ENCODE measurements at places on chromosomes 4 and X.

- DNase-seq = peak; percentile 87
Observed at GRCh38 chr4:174522183-174523024, at the start of gene HPGD. Gene HPGD, minus strand, starts transcription at chr4:174522488. Its CDS starts 37 bp downstream, at chr4:174522451.

DNA sequence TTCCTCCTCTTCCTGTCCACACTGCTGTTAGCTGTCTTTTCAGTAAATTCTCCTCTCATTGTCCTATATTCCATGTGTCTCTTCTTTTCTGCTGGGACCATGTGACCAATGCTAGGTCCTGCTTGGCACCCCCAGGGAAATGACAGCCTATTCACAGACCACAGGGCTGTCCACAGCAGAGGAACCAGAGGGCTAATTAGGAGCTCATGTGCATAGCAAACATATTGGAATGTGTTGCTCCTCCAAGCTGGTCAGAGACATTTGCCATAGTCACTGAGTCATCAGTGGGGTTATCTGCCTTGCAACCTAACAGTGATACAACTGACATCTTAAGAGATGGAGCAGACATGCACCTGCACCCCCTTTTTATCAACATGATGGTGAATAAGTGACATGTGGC is 67.9 kb upstream of the PUDP start:
- DNase-seq = no peak

- no peak for DNase-seq
Observed at GRCh38 chrX:149455934-149456333, 49.2 kb downstream of the IDS start.

GRCh38 chr4:122898370-122899150 is 23.8 kb downstream of the NUDT6 start:
- DNase-seq = no peak

DNA sequence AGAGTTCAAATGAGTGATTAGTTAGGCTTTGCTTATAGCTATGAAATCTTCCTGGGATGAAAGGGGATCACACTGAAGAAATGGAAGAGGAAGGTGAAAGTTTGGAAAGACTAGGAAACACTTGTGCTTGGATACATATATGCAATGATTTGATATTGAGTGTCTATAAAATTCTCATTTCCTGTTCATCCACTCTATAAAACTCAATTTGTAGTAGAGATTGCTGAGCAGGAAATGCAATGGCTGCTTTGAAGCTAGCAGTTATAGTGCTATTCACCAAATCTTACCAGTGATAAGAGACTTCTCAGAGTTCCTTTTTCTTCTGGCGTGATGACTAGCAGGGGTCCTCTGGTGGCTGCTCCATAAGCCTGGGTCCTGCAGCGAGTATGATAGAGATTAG is 128.1 kb upstream of the HPF1 start:
- DNase-seq = no peak

DNA sequence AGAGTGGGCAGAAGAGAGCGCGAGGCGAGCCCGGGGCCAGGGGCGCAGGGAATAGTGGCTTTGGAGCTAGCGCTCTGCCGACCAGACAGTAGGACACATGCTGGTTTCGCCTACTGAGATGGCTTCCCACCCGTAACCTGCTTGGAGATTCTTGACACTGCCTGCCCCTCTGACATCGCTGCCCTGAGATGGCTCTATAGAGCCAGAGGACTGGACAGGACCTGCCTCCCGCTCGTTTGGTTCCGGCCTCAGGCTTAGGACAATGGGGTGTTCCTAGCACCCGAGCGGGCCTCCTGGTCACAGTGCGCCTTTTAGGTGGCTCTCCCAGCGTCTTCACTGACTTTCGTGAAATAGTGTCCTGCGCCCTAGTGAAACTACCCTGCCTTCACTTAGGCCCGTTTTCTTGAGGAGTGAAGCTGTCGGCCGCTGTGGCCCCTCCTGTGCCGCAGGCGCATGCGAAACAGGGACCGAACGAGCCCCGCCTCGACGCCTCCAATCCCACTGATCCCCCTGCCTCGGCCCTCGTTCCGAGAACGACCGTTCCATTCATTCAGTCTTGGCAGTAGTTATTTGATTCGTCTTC is 608 bp downstream of the TAF1 start:
- DNase-seq = peak; percentile 72

DNA sequence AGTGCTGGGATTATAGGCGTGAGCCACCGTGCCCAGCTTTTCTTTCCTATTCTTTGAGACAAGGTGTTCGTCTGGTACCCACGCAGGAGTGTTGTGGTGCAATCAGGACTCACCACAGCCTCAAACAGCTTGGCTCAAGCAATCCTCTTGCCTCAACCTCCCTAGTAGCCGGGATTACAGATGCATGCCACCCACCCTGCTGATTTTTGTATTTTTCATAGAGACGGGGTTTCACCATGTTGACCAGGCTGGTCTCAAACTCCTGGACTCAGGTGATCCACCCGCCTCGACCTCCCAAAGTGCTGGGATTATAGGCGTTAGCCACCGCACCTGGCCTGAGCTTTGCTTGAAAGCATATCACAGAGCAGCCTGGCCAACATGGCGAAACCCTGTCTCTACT is 1.5 kb upstream of the CRLF2 start:
- DNase-seq = peak; percentile 57

- no peak for DNase-seq
Observed at GRCh38 chrX:13797512-13797911, 19.4 kb downstream of the GPM6B start.

GRCh38 chr4:169275180-169275579 is 4.4 kb upstream of the SH3RF1 start:
- peak; percentile 12 for DNase-seq

DNA sequence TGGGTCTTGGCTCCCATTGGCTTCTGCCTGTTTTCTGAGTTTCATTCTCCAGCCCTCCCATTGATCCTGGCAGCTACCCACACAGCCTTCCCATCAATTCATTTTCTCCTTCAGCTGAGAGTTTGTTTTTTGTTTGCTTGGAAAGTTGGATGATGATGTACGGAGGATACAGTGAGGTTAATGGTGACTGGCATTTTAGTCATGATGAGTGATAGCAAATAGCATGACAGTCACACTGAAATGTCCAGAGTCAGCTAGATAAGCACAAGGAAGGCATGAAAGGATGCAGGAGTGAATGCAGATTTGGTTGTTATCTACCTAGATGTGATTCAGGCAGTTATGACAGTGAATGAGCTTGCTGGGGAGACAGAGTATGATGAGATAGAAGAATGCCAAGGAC is 30.6 kb upstream of the LCORL start:
- DNase-seq = no peak

GRCh38 chrX:46599051-46599560 is 25.5 kb downstream of the CHST7 start:
- no peak for DNase-seq

- DNase-seq = no peak
Observed at GRCh38 chrX:27555514-27555913, 34.6 kb upstream of the DCAF8L2 start.

GRCh38 chr4:99879458-99879857 is 14.8 kb downstream of the LAMTOR3 start:
- no peak for DNase-seq

- no peak for DNase-seq
Observed at GRCh38 chr4:28179126-28179525, 1318.5 kb downstream of the STIM2 start.

DNA sequence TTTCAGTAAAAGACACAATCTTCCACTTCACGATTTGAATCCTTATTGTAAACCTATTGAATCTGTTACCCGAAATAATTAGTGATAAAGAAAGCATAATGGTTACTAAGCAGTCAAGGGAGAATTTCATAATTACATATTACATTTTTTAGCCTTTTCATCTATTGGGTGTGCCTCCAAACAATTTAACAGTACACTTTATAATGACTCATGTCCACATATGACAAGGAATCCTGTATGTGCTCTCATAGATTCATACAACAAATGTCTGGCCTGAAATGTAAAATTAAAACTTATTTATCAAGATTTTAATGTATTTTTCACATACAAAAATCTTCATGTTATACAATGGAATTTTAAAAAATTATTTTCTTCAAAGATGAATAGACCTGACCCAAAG is 39.4 kb downstream of the PPP3CA start:
- DNase-seq = no peak

GRCh38 chr4:19944251-19944650 is 307.5 kb upstream of the SLIT2 start:
- no peak for DNase-seq

DNA sequence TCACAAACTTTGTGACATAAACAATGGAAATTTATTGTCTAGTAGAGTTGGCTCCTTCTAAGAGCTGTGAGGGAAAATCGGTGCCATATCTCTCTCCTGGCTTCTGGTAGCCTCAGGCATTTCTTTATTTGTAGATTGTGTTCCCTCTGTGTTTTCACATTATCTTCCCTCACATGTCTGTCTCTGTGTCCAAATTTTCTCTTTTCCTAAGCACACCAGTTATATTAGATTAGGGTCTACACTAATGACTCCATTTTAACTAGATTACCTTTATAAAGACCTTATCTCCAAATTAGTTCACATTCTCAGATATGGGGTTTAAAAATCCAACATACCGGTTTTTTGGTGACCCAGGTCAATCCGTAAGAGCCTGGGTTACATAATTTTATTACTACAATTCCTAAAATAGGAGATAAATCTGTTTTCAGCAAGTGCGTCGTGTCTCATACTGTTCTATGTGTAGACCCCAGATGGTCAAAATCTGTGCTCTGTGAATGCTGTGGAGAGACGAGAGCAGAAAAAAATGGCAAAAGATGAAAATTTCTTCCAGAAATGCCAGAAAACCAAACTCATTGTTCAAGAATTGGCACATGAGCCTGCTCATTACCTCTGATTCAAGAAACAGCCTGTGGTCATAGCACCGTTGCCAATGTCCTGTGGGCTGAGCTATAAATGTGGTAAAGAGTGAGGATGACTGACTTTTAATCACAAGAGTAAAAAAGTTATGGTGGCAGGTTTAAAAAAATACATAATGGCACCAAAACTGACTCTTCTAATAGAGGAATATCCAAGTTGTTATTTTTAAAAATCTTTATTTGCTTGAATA is 574.7 kb downstream of the PCDH7 start:
- DNase-seq = no peak

- no peak for DNase-seq
Observed at GRCh38 chrX:113726898-113727297, 857.0 kb upstream of the HTR2C start.

GRCh38 chrX:100395781-100396180 is 14.3 kb downstream of the PCDH19 start:
- DNase-seq = no peak

DNA sequence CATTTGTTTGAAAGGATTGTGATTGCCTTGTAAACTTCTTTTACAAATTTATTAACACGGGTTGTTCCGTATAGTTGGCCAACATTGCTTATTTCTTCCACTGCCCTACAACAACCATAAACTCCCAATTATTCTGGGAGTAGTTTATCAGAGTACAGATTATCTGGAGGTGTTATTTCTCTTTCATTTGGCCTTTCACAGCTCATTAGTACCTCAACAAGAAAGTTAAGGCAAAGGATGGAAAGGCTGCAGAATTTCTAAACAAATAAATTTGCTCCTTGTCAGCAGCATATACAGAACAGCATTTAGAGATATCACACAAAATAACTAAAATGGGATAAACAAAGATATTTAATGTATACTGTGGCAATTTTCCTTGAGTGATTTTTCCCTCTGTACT is 548.8 kb downstream of the DMD start:
- no peak for DNase-seq

DNA sequence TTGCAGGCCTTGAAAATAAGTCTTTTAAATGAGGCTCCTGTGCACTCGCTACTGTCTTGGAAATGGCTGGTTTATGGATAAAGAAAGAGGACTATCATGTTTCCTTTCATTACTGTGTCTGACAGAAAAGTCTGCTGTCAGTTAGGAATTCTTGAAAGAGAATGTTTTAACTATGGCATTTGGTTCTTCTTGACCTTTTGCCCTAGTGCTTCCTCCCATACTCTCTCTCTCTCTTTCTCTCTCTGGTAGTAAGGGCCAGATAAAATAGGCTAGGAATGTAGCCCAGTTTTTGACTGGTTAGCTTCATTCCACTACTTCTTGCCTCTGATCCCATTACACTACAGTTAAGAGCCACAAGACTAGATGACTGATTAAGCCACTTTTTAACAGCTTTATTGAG is 29.8 kb downstream of the YY2 start:
- no peak for DNase-seq
